ENCODE measurements at places on chromosomes 5 and 9.

DNA sequence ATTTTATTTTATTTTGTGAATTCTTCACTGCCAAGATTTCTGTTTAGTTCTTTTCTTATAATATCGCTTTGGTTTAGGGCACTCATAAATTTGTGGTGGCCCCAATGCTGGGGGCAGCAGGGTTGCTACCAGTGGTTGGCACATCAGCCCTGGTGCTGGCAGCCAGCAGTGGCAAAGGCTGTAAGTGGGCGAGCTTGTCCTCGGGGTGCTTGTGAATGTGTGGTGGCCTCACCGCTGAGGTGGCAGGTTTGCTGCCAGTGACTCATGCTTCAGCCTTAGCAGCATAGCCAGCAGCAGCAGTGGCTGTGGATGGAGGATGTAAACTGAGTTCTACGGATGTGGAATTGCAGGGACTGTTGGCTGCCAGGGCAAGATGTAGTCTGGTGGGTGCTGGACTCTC, 262.9 kb upstream of the DMAC1 start:
- DNase-seq, result no peak

GRCh38 chr5:133363807-133364587, 248.3 kb downstream of the FSTL4 start:
- DNase-seq, result no peak

DNA sequence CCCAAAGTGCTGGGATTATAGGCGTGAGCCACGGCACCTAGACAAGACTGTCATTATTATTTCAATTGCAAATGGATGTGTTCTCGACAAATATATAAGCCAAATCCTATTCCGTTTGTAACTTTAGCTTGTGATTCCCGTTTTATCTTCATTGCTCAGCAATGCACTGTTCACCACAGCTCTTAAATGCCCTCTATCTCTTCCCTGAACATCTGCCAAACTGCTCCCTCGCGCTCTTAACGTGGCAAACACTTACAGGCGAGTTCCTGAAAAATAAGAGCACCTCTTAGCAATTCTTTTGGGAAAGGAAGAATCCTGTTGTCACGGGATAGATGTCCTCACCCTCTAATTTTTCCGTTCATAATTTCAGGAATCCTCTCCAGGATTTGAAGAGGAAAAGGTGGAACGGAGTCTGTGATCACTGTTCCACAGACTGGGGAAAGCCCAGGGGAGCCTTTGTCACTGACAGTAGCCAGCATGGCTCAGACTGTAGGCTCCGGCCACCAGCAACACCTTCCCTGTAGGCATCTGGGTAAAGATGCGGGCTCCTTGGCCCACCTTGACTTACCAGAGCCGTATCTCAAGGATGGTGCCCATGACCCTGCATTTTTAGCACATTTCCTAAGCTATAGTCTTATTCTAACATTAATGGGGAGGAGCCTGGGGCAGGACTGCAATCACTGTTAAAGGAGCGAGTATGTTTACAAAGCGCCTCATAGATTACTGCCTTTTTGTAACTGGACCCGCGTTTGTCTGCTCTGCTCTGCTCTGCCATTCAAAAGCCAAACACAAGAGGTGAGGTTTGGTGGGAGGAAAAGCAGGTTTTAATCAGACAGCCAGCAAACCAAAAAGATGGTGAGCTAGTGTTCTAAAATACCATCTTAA, 20.2 kb upstream of the GNPDA1 start:
- no peak for DNase-seq

GRCh38 chr5:126479810-126480209, 56.6 kb downstream of the GRAMD2B start:
- no peak for DNase-seq

DNA sequence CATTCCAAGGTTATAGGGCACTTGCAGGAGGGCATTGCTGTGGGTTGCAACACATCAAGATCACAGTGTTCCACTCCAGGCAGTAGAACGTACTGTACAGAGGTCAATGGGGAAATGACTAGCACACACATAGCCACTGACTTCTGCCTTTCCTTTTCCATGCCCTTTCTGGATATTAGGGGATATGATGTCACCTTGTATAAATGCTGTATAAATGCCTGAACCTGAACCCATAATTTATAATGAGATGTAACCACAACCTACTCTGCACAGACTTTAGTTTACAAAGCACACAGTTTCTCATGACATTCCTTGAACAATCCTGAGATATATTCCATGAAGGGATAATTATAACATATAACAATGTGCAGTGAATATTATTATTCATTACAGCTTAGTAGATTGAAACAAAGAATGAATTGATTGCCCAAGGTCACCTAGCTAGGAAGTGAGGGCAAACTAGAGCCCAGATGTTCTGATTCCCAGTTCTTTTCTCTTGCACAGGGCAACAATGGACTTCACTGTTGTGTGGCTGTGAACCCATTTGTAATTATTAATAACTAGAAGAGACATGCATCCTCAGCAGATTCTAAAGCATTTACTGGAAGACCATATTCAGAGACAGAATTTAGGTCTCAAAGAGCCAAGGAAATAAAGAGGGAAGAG, 5.6 kb upstream of the ABLIM3 start:
- no peak for DNase-seq

- DNase-seq, result no peak
Measured at GRCh38 chr5:53025487-53025886, 36.3 kb downstream of the ITGA2 start.

DNA sequence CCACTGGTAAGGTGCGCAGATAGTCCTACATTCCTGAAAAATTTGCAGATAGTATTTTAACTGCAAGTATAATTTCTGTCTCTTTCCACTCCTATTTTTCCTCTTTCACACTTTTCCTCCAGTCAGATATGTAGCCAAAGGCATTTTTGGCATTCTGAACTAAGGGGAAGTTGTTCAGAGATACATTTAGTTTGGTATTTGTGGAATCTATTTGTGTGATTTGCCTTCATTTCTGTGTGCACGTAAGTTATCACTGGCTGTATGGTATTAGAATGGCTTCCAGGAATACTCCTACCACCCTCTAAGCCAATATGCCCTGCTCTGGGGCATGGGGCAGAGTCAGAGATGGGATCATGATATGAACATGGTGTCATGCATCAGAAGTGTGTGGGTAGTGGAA, 45.8 kb upstream of the GRAMD2B start:
- DNase-seq, result no peak

GRCh38 chr9:75964427-75964826, 74.0 kb downstream of the PCSK5 start:
- no peak for DNase-seq

- no peak for DNase-seq
Measured at GRCh38 chr5:27125856-27126255, 87.5 kb upstream of the CDH9 start.

- no peak for DNase-seq
Measured at GRCh38 chr5:80275347-80275746, 19.5 kb upstream of the SERINC5 start.

DNA sequence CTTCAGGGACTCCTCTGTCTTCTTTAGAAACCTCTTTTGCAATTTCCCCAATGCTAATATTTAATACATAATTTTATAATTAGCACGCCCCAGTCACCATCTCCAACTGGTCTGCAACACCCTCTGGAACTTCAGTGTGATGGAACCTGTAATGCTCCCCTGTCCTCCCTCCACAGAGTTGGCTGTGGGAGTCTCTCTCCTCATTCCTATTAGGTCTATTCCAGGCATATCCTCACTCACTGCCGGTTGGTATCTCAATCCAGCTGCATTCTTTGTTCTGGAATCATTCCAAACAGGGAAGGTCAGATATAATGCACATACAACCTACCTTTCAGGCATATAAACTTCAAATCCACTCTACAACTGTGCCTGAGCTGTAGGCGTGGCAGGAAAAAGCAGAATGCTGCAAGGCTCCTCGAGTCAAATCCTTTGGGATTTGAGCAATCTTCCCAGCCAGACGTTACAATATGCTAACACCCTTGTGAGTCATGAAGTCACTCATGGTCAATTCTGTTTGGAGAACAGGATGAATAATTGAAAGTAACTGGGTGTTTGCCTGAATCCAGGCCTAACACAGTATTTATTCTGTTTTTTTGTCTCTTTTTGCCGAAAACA, 293.8 kb downstream of the CWC27 start:
- DNase-seq, result peak; percentile 30
